Uterus (tissue), 4 donors: ENCODE measurements at places on chromosomes 2 and 18.

- no peak for DNase-seq
Measured at GRCh38 chr2:205612636-205613035, 69.7 kb upstream of the NRP2 start.

GRCh38 chr2:24972315-24972961, 683 bp upstream of the DNAJC27 start:
- peak; percentile 34 for DNase-seq

- no peak for DNase-seq
Measured at GRCh38 chr2:43127208-43127940, 99.0 kb downstream of the ZFP36L2 start.

DNA sequence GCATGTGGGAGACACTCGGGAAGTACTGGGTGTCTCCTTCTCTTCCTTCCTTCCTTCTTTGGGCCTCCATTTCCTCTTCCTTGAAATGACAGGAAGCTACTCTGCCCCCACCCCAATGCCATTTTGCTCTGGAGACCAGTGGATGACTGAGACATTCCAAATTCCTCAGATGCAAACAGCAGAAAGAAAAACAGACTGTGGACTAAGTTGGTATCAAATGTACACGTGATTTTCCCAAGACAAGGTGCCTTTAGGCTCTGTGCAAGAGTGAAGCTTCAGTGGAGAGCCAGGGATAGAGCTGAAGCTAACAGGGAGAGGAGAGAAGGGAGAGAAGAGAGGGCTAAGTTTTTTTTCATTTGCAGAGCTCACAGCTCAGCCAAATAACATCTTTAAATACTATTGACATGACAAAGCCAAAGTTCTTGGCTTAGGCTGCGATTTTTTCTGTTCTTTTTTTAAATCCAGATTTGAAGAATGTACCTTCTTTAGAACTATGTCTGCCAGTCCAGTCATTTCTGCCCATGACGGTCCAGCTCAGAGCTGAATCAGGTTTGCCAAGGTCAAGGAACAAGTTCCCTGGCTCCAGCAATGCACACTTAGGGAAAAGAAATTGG, 84.5 kb upstream of the LCLAT1 start:
- DNase-seq = no peak

GRCh38 chr18:60010984-60011383, 111.2 kb downstream of the PMAIP1 start:
- DNase-seq = no peak

- no peak for DNase-seq
Measured at GRCh38 chr2:53545604-53546003, 222.0 kb upstream of the CHAC2 start.

DNA sequence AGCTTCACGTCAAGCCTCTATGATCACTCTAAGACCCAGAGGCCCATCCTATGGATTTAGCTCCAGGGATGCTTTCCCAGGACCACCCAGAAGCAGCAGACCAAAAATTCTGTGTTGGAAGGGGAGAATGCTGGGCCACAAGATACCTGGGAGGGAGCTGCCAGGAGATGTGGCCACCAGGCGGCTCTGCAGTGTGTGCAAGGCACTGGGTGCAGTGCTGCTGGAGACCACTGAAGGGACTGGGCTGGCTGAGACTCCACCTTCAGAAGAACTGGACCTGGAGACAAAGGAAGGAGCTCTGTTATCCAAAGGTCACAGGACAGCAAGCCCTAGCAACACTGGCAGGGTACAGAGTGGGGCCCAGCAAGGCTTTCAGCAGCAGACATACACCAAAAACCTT, 34.0 kb downstream of the KANSL3 start:
- DNase-seq = no peak

- DNase-seq = no peak
Measured at GRCh38 chr2:181955010-181955409, 30.6 kb upstream of the PPP1R1C start.

DNA sequence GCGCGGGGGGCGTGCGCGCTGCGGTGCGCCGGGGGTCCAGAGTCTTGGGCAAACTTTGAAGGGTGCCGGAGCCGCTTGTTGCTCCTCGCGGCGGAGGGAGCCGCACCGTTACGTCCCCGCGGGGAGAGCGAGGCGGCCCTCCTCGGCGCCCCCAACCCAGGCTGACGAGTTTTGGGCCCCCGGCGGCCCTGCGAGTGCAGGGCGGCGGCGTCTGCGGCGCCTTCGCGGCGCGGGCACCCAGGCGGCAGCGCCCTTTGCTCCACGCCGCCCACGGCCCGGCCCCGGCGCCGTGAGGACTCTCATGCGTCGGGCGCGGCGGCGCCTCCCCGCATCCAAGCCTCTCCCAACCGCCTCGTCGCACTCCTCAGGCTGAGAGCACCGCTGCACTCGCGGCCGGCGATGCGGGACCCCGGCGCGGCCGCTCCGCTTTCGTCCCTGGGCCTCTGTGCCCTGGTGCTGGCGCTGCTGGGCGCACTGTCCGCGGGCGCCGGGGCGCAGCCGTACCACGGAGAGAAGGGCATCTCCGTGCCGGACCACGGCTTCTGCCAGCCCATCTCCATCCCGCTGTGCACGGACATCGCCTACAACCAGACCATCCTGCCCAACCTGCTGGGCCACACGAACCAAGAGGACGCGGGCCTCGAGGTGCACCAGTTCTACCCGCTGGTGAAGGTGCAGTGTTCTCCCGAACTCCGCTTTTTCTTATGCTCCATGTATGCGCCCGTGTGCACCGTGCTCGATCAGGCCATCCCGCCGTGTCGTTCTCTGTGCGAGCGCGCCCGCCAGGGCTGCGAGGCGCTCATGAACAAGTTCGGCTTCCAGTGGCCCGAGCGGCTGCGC, 814 bp downstream of the FZD7 start:
- peak; percentile 40 for DNase-seq

GRCh38 chr2:181781078-181781786, 100.9 kb upstream of the NEUROD1 start:
- DNase-seq = no peak

DNA sequence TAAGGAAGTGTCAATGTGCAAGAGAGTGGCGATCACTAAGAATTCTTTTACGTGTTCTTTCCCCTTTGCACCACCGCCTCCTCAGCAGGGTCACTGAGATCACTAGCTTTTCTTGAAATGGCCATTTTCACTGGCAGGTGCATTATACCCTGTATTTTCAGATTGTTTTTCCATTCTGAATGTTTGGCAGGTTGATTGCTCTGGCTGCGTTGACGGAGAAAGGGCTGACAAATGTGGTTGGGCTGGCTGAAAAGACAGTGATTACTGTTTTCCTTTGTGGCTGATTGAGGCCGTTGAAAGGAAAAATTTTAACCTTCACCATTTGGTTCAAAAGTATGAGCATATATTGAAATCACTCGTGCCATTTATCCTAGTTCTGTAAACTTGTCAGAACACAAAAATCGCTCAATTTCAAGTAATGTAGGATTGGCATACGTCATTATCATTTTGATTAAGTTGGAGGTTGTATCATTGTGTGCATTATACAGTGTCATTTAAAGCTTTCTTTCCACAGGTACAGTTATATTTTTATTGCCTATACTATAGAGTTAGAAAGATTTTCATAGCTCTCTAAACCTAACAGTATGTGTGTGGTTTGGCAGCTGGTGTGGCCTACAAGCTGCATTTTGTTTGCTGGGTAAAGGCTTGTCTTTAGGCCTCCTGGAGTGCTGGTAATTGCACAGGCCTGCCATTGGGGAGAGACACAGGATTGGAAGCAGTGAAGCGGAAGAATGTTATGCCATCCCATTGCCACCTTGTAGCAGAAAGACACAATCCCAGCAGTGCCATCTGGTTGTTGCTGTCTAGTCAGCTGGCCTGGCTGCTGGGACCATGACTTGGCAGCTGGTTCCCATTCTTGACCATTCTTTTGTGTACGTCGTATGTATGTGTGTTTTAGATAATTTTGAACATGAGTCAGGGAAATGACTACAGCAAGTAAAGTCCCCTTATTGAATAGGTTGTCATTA, 36.7 kb downstream of the DYNC1I2 start:
- DNase-seq = no peak

DNA sequence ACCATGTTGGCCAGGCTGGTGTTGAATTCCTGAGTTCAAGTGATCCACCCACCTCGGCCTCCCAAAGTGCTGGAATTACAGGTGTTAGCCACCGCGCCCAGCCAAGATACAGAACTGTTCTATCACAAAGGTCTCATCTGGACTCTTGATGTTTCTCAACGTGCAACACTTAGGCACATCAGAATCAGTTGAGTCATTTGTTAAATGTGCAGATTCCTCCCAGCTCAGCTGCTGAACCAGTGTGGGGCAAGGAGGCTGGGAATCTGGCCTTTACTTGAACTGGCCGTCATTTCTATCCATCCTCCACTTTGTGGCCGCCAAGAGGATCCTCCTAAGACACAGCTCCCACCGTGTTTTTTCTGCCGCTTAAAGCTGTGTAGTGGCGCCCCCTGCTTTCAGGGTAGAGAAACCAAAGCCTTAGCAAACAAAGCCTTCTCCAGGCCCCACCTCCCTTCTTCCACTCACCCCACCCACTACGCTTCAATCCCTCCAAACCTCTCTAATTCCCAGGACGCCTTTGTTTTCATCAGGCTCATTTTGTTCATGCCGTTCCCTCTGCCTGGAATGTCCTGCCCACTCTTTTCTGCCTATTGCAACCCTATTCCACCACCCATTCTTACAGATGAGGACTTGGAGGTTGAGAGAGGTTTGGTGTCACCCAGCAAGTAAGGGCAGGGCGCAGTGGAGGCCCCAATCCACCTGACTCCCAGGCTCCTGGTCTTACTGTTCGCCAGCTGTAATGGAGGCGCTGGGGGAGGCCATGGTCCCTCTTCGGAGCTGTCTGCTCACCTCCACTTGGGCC, 776 bp upstream of the SPEG start:
- no peak for DNase-seq

DNA sequence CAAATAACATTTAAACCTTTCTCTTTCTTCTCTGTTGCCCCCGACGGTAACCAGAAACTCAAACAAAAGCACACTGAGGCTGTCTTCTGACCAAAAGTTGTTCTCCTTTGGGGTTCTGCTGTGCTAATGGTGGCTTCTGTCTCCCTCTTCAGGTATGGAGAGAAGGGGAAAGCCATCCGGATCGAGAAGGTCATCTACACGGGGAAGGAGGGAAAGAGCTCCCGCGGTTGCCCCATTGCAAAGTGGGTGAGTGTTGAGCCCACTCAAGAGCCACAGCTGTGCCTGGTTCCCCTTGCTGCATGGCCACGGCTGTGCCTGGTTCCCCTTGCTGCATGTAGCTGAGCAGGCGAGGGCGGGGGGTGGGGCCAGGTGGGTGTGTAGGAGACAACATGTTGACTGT, 67.4 kb downstream of the BOLA3 start:
- no peak for DNase-seq

DNA sequence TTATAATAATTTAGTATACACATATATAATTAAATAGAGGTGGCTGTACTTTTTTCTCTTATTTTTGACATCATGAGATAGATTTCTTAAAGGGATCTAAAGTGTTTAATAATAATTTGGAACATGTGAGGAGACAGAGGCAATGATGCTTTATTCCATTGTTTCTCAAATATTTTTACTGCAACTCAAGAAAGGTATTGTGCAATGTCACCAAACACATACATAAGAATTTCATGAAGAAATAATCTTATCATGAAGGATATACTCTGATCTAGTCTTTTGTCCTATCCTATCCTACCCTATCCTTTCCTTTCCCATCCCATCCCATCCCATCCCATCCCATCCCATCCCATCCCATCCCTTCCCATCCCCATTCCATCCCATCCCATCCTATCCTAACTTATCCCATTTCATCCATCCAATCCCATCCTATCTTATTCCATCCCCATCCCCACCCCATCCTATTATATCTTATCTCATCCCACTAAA, 232.1 kb upstream of the SMIM21 start:
- no peak for DNase-seq

DNA sequence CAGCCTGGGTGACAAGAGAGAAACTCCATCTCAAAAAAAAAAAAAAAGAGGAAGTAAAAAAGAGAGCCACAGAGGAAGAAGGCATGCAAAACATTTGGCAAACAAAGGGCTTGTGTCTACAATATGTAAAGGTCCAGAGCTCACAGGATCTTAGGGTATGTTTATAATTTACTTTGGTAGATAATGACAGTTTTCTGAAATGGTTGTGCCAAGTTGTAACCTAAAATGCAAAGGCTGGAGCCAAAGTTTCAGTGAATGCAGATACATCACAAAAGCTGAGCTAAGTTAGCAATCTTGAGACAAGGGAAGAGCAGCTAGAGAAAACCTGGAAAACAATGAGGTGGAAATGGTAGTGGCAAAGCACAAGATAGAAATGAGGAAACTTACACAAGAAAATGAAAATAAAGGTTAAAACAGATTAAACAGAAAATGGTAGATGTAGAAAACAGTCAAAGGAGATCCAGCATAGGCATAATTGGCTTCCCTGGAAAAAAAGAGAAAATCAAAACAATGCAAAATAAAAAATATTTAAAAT, 77.5 kb upstream of the HK2 start:
- DNase-seq = no peak

GRCh38 chr18:32275221-32275620, 85.4 kb downstream of the MEP1B start:
- DNase-seq = no peak

- DNase-seq = peak; percentile 53
Measured at GRCh38 chr2:232521959-232522622, 1.9 kb downstream of the PRSS56 start.

GRCh38 chr2:163248376-163249253, 410.0 kb upstream of the KCNH7 start:
- no peak for DNase-seq

GRCh38 chr18:71442731-71443141, 1101.4 kb downstream of the CBLN2 start:
- DNase-seq = no peak

GRCh38 chr2:57888463-57888862, 158.1 kb upstream of the VRK2 start:
- no peak for DNase-seq

DNA sequence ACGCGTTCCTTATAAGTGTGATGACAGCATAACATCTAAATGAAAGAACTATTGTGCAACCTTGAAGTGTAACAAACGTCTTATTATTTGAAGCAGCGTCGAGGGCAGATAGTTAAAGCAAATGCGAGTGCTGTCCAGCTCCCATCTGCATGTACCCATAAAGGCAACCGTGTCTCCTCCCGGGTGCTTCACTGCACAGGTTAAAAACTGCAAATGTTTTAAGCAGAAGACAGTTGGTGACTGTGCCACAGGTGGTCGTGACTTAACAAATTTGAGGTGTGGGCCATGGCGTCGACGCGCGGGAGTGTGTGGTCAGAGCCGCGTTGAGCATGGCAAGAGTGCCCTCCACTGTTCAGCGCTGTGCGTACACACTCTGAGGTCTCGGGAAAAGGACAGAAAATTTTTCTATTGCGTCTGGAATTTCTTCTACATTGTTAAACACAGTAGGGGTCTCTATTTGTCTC, 6.4 kb downstream of the SALL3 start:
- DNase-seq = no peak

DNA sequence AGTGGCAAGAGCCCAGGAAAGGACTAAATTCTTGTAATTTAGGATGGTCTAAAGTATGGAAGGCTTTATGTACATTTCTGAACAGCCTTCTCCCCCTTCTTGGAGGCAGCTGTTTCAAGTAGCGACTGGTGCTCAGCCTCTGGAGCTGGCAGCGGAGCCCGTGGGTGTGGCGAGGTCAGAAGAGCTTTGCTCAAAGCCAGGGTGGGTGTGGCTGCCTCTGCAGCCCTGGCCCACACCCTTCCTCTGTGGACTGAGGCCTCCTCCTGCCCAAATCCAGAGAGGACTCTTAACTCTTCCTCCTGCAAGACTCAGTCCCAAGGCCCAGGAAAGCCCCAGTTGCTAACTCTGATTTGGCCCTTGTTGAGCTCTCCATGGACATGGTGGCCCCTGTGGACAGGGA, 202.1 kb upstream of the REV1 start:
- DNase-seq = no peak
